ENCODE measurements at places on chromosomes 2 and 18. TPM values are rescaled to one million over a fixed set of nuclear protein-coding genes. Genes with fewer than 3 reads are reported as not detected.

- DNase-seq, result no peak
Measured at GRCh38 chr2:2706306-2706705, 375.2 kb upstream of the MYT1L start.

- DNase-seq, result no peak
Measured at GRCh38 chr18:5982332-5982731, 87.0 kb upstream of the TMEM200C start.

DNA sequence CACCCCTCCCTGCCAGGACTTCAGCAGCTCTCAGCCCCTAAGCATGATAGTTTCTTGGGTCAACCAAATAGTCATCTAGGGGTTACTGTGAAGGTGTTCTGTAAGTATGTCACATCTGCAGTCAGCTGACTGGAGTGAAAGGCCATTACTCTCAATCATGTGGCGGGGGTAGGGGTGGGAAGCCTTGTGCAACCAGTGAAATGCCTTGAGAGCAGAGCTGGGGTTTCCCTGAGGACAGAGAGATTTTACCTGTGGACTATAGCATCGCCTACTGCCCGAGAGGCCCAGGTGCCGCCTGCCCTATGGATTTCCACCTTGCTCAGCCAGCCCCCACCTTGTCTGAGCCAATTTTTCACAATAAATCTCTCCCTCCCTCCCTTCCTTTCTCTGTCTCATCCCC, 20.9 kb upstream of the KLF11 start:
- DNase-seq, result no peak

DNA sequence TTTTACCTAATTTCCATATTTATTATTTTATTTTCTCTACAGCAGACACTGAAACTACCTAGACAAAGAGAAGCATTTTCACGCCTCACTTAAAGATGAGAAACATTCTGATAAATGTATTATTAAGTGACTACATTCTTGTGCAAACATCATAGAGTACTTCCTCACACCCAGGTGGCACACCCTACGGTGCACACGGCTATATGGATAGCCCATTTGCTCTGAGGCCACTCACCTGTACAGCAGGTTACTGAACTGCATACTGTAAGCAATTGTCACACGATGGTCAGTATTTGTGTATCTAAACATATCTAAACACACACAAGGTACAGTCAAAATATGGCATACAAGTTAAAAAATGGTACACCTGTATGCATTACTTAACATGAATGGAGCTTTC, 481.4 kb downstream of the CMPK2 start:
- DNase-seq, result no peak

GRCh38 chr18:59569390-59569791, 127.8 kb downstream of the CCBE1 start:
- DNase-seq, result no peak

GRCh38 chr18:76167410-76167809, 327.6 kb downstream of the ZNF516 start:
- DNase-seq, result no peak

KCNF1 gene
- total RNA-seq, result 0.09 TPM

DNA sequence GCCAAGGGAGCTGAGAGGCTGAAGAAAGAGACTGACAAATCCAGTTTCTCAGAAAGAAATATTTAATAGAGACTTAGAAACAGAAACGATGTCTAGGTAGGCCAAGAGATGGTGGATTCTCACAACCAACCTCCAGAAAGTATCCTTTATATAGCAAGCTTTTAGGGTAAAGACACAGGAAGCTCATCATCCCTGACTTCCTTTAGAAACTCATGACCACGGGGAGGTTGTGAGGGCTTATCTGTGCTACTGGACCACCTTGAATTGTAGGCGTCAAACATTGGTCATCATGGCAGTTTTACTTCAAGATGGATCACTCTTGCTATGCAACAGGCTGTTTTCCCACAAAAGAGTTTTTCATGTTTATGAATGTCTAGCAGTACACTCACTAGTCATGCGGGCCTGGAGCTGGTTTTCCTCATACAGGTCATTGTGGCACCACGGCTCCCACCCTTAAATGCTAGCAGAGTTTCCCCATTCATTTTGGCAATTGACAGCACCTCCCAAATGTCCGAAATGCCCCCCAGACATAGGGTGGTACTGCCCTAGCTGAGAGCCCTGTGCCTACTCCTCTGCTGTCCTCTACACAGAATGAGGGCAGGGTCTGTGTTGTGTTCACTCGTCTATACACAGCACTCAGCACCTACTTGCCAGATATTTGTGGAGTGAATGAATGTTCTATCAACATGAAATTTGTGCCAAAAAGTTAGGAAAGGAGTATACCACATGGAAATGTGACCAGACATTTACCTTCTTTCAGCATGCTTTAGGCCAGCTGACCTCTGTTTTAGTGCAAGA, 89.0 kb downstream of the TMEM247 start:
- DNase-seq, result no peak

GRCh38 chr2:164746713-164747112, 94.9 kb downstream of the COBLL1 start:
- DNase-seq, result no peak

- no peak for DNase-seq
Measured at GRCh38 chr18:42758852-42759251, 356.6 kb downstream of the RIT2 start.

GRCh38 chr18:3225588-3225987, 5.8 kb upstream of the MYOM1 start:
- DNase-seq, result no peak

MLPH gene
- not detected for total RNA-seq

DNA sequence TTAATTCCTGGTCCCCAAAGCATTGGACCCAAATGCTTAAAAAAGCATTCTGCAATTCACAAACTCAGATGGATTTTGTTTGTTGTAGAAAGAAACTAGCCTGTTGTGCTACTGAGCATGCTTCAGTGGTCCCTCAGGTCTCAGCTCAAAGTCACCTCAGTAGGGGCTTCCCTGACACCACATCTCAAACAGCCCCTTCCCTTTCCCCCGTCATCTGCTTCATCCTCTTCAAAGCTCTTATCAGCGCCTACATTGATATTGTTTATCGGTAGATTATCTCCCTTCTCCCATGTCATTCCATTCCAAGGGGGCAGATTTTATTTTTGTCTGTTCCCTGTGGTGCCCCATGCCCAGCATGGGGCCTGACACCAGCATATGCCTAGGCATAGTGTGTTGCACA, 172.9 kb downstream of the CELF4 start:
- DNase-seq, result no peak

TMEFF2 gene
- total RNA-seq, result not detected

ITGB6 gene
- total RNA-seq, result not detected

DNA sequence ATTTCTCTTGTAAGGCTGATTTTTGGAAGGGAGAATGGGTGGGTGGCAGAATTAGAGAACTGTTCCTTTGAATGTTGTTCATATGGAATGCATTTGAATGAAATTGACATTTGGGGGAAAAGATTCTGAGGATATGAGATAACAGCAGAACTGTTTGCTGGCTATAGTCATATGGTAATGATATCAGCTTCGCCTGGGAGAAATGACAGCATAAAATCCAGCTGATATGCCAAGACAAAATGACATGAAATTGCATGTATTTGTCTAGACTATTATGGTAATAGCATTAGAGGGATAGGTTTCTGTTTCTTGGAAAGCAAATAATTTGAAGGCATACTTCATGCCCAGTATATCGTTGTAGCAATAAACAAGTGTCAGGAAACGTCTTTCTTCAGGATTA, 150.8 kb upstream of the SPATS2L start:
- no peak for DNase-seq

GRCh38 chr2:162253435-162253834, 10.2 kb upstream of the FAP start:
- no peak for DNase-seq

GRCh38 chr18:36459786-36460185, 162.3 kb downstream of the FHOD3 start:
- no peak for DNase-seq

GRCh38 chr2:15260196-15260595, 300.9 kb downstream of the NBAS start:
- no peak for DNase-seq

DNA sequence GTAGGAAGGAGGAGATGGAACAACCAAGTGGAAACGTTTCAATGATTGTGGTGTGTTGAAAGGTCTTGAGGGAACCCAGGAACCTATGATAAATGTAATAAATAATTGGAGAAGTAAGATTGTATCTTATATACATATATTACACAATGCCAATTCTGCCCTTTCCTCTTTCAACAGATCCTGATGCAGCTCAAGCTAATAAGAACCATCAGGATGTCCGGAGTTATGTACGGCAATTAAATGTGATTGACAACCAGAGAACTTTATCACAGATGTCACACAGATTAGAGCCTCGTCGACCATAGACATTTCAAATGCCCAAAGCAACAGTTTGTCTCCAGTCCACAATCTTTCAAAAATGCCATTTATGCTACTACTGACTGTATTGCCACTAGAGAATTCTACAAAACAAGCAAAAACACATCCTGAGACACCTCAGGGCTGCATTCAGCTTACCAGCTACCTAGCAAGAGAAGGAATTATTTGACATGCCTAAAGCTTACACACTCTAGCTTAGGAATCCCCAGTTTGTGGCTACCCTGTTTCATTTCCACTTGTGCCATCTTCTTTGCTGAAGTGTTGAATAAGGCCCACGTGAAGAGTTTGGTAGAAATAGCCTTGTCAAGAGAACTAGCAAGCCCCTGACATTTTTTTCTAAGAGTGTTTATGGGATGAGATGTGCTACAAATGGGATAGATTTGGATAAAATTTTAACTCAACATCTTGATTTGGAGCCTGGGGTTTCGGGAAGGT, 24.0 kb upstream of the MAP3K20 start:
- no peak for DNase-seq

GRCh38 chr2:231323316-231323715, 72.2 kb upstream of the B3GNT7 start:
- DNase-seq, result no peak

DNA sequence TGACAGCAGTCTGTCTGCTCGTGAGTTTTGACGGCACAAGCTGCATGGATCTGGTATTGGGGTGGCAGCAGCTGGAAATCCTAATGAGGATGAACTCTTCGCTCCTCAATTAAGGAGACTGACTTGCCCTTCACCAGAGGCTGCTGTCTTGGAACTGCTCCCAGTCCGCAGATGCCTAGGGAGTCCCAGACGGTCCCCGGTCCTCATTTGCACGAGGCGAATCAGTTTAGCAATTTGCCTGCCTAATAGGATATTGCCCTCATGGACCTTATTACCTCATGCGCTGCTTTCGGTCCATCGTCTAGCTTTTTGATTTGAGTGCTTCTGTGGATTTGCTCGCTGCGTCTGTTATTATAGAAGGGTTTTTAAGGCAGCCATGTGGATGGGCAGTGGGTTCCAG, 40.6 kb downstream of the ASAP2 start:
- no peak for DNase-seq

DNA sequence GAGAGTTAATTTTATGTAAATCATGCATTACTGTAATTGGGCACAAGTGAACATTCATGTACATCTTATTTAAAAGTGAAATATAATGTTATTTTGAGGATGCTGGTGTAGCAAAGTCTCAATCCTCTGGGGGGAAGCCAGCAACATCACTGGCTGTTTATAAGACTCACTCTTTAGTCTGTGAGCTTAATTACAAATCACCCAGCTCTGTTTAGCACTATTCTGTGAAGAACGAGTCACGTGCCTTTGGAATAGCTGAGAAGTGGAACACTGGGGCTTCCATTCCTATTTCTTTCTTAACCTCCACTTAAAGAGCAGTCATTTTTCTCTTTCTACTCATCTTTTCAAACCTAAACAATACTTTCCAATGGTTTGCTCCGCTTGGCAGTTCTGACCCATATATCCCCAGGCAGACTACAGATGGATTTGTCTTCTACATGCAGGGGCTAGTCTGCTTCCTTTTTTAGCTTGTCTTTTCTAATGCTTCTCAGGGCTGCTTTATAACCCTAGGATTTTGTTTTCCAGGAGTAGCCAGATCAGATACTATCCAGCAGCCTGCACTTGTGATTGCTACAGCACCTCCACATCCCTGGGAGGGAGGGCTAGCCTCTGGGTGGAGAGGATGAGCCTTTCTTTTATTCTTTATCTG, 95.3 kb upstream of the CAVIN2 start:
- DNase-seq, result no peak

DNA sequence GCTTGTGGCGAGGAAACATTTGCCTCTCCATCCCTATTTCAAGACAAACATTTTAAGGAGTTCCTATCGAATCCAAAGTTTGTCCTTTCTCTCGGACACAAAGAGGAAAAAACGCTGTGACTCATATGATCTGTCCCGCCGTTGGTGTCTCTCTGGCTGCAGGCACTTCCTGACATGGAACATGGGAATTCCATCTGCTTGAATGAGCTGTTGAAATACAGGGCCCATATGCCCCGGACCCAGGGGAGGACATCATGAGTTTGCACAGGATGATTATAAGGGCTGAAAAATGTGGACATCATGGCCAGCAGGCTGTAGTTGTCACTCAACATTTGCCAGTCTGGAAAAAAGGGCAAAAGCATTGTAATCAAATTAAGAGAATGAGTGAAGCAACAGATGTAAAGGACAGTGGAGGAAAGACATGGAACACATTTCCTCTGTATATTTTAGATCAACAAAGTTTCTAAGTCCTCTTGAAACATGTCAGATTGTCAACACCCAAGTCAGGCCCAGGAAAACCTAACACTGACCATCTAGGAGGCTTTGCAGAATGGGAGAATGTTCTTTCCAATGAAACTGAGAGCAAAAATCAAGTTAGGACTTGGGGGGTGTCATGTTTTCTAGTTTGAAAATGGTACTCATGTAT, 103.2 kb upstream of the SMIM21 start:
- DNase-seq, result no peak

TEKT4 gene
- not detected for total RNA-seq

KLHL29 gene
- total RNA-seq, result not detected
